Activated CD8-positive, alpha-beta memory T cell treated with anti-CD3 and anti-CD28 coated beads for 1 hour (primary cell): ENCODE measurements at places on chromosomes 3 and 15.

DNA sequence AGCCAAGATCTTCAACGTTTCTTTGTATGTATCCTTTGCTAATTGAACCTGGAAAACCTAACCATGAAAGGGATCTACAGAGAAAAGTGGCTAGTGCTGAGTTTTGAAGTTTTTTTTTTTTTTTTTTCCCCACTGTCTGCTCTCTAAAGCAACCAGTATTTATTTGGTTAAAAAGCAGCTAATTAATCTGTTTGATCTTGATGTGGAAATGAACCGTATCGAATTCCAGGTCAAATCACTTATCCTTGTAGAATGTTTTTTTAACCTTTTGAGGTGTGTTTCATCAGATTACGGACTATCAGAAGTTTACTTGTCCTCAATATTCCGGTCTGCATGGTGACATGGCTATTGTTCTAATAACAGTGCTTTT, 117.2 kb downstream of the FNDC3B start:
- no peak for DNase-seq

GRCh38 chr15:64009241-64009640, 37.0 kb downstream of the DAPK2 start:
- no peak for DNase-seq

- no peak for DNase-seq
These were observed 375.6 kb upstream of the TPRG1 start for GRCh38 chr3:188796122-188796631.

DNA sequence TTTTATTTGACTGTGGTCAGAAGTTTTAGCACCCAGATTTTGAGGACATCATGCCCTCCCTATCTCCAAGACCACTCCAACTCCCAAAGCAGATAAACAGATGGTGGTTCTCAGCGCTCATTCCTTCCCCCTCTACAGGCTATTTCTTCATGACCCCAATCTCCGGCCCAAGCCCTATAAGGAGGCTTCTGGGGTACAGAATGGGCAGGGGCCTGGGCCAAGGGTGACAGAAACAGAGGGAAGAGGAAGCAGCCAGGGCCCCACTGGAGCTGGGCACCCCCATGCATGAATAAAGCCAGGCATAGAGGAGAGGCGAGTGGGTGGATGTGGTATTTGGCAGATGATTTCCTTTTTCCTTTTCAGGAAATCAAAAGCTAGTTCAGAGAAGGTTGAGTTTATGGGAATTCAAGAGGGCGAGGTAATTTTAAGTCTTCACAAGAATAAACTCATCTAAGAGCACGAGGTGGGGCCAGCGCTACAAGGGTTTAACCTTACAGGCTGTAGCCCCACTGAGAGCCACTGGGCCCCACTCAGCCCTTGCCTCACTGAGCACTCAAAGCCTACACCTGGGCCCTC, 104.8 kb upstream of the HERC1 start:
- no peak for DNase-seq

GRCh38 chr3:73716418-73716817, 91.7 kb upstream of the PDZRN3 start:
- DNase-seq = no peak

- DNase-seq = no peak
These were observed 502.7 kb downstream of the SOX2 start for GRCh38 chr3:182214416-182214815.

GRCh38 chr3:185950728-185951127, 12.9 kb upstream of the TRA2B start:
- no peak for DNase-seq

GRCh38 chr3:150469931-150470740, 62.0 kb downstream of the TSC22D2 start:
- no peak for DNase-seq

DNA sequence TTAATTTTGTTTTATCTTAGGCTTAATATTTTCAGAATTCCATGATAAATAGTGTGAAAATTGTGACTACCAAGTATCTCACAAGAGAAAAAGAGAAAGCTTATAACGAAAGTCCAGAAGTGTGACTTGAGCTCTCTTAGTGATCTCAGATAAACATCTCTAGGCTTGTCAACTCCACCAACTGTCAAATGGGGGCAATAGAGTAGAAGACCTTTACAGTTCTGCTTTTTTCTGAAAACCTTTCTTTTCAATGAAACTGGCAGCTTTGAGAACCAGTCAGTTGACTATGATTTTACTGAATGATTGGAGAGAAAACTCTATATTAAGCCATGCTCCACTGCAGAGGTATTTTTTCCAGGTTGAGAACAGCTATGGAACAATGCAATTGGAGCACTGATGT, 119.2 kb upstream of the TP63 start:
- DNase-seq = no peak

DNA sequence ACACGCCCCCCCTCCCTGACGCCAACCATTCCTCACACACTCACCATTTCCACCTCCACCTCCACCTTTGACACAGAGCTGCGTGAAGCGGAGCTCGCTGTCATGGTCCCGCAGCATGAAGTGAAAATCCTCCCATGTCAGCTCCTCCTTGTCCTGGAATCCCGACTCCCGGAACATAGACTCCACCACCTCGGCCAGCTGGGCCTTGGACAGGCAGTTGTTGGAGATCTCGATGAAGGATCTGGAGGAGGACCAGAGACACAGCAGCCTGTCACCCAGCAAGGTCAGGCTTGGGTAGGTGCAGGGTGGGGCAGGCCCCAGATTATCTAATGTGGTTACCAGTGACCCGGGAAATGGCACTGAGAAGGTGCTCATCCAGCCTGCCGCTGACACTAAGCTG, 12.2 kb downstream of the DUOX2 start:
- DNase-seq = no peak

GRCh38 chr15:68558318-68559305, 20.2 kb upstream of the CORO2B start:
- no peak for DNase-seq

DNA sequence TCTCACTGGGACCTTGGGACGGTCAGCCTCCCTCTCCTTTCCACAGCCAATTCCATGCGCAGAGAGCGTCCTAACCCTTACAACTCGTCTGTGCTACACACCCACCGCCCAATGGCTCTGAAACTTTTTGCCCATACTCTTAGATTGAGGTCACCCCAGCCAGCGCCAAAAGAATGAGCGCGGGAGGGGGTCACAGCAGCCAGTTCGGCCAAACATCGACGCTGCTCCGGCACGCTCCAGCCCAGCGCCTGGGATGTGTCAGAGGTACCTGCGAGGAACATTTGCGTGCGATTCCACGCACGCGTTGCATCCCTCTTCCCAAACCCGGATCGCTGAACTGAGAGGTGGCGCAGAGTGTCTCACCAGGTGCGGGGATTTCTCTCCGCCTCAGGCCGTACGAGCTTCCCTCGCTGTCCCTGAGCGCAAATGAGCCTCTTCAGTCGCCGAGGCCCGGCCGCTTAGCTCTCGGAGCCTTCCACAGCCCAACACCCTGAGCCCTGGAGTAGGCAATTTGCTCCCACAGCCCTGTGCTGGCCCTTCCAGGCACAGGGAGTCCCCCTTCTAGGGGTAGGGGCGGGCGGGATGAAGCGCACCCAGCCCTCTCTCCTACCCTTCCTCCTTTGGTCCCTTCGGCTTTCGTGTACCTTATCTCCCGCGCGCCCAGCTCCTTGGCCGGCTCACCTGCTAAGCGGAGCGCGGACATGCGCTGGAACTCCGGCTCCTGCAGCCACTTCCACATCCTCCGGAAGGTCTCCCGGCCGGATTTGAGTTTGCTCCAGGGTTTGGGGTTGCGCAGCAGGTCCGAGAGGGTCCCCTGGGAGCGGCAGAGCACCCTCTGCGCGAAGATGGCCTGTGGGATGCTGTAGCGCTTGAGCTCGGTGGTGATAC, 1.8 kb downstream of the ONECUT1 start:
- no peak for DNase-seq

- no peak for DNase-seq
These were observed 472.5 kb upstream of the WNT5A start for GRCh38 chr3:55959471-55960080.

GRCh38 chr3:89521328-89521727, 413.9 kb downstream of the EPHA3 start:
- DNase-seq = no peak

- DNase-seq = no peak
These were observed 242.8 kb upstream of the CNTN4 start for GRCh38 chr3:1855841-1856240.

- DNase-seq = no peak
These were observed 124.7 kb downstream of the SRGAP3 start for GRCh38 chr3:9124730-9125129.

GRCh38 chr3:122898298-122898697, 103.4 kb downstream of the SLC49A4 start:
- DNase-seq = no peak

DNA sequence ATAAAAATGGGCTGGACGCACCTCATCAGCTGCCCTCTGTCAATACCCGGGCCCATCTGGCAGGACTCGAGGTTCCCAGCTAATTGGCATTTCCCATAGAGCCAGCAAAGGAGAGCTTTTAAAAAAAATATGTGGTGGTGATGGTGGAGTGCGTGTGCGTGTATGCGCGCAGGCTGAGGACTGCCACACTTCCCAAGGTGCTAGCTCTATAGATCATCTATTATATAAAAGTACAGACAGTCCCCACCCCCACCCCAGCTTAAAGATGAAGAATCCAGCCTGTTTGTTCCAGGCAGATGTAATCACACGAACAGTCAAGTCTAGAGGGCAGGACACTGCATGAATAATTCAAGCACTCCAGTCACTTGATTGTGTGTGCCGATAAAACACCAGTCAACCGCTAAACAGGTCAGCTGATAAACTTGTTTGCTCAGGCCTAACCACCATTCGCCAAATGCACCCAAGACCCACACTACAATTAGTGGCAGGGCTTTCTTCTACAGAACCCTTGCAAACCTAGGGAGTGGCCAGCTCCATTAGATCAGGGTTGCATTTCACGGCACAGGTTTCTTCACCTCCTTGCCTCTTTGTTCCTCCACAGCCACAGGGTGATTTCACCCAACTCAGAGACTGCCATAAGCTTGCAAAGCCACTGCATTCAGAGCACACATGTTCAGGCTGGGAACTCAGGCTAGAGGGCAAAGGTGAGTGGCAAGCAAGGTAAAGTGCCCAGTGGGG, 5.8 kb downstream of the TLE3 start:
- no peak for DNase-seq

DNA sequence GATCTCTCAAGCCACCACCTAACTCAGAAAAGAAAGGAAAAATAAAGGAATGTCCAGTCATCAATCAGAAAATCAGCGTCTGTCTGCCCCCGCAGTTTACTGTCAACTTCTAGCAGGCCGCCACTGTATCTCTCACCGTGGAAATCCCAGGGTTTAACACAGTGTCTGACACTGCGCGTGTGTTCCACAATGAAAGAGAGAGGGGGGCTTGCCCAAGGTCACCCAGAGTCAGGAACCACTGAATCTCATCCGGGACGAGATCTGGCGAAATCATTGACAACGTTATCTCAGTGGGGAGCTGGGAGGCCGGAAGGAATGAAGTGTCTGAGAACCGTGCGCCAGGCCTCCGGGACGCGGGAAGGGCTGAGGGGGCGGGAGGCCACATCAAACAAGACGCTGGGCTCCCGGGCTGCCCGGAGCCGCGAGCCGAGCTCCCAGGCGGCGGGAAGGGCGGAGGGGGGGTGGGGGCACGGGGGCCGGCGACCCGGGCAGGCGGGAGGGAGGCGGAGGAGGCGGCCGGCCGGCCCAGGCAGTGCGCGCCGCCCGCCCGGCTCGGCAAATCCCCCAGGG, 2.2 kb upstream of the HES1 start:
- no peak for DNase-seq

DNA sequence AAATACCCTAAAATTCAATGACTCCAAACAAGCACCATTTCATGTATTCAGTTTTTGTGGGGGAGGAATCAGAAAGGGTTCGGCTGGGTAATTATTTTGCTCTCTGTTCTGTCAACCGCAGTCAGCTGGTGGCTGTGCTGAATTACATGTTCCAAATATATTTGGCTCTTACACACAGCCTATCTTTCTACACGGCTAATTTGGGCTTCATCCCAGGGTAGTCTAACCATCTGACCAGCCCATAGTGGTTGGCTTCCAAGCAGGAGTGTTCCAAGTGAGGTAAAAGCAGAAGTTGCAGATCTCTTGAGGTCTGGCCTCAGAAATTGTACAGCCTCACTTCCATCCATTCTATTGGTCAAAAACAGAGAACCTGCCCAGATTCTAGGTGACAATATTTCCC, 760.8 kb upstream of the SEMA6D start:
- DNase-seq = no peak

DNA sequence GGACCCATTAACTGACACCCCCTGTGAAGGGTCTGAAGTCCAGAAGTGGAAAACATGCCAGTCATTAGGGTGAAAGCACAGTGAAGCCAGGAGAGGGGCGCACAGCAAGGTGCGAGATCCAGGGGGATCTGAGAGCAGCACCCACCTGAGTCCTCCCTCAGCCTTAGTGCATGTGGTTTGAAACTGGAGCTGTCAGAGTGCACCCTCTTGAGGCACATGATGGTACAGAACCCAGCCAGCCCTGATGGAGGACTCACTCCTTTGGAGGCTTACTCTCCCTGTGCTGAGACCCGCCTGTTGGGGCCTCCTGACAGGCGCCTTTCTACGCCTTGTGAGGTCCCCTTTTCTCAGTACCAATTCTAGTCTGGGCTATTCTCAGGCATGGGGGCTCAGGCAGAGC, 77.8 kb downstream of the IL20RB start:
- DNase-seq = no peak

- no peak for DNase-seq
These were observed 84.1 kb upstream of the SPRED1 start for GRCh38 chr15:38168467-38169070.

DNA sequence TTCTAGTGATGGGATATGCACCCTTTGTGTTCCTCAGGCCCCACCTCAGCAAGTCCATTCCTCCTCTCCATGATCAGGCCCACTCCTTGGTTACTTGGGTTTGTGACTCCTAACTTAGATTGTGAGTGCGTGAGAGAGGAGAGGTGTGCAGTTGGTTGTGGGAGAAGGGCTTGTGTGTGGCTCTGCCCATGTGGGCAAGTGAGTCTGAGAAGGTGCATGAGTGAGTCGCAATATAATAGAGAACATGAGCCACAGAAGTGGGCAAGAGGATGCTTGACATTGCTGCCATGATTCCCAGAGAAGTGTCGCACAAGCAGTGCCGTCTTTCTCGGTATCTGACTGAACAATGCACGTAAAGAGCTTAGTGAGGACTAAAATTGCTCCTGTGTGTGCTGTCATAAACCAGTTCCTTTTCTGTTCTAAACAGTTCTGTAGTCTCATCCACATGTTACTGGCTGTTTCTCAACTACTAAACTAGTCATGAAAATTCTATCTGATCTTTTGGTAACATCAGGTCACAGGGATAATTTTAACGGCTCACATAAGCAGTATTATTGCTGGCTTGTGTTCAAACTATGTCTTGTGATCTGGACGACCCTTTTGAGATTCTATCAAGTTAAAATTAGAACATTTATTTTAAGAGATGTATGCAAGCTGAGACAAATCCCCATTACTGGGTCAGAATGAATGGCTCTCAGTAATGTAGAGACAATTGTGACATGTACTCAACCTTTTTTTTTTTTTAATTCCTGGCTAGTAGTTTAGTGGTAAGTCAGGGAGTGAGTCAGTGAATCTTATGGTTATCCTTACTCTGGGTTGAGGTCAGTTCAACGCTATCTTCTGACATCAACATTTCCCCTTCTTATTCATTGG, 25.6 kb downstream of the GYG1 start:
- no peak for DNase-seq

- no peak for DNase-seq
These were observed 40.5 kb upstream of the FRMD4B start for GRCh38 chr3:69426291-69426966.
